ENCODE measurements at places on chromosomes 11 and 22.

GRCh38 chr11:13699870-13700269, 31.4 kb downstream of the FAR1 start:
- no peak for DNase-seq

DNA sequence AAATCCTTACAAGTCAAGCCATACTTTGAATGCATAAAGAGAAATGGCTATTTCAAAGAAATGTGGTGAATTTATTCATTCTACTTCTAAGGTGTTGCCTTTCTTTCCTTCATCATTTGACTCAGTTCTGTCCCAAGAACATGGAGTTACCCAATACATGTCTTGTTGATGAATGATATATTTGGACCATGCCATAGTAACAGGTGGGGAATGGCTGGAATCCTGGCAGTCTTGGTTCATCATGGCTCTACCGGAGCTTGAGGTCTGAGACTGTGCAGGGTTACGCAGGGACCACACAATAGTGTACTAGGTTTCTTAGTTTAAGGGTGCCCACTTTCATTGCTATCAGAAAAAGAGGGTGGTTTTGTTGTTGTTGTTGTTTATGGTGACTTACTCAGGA, 40.3 kb upstream of the MPEG1 start:
- DNase-seq: no peak

DNA sequence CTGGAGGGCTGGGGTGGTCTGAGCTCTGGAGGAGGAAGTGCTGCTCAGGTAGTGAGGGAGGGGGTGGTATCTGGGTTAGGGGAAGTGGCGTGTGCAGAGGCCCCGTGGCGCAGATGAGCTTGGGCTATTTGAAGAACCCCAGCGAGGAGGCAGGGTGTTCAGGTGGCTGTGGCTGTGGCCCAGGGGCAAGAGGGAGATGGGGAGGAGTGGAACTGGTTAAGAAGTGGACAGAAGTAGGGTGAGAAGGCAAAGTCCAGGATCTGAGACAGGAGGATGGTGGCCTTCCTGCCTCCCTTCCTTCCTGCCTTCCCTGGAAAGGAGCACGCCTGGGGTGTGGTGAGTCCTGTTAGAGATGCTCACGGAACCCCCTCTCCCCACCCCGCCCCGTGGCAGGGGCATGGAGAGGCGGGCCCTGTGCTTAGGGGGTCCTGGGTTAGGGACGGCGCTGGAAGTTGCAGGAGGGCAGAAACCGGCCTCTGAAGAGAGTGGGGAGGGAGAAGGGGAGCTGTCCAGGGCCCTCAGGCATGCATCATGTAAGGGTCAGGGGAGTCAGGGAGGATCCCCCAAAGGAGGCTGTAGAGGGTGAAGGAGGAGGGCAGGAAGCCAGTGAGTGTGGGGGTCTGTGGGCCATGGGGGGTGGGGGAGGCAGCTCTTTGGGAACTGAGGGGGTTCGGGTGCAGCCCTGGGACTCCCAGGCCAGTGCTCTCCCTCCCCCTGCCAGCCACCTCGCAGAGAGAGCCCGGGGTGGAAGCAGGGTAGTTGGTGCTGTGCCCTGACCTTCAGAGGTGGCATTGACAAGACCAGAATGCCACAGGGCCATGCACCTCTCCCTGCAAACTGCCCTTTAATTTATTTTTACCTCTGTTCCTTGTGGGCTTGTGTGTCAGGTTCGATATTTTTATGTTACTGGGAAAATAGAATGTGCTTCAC, 63.7 kb upstream of the PARVG start:
- no peak for DNase-seq

- no peak for DNase-seq
Observed at GRCh38 chr11:9823887-9824385, 160.1 kb downstream of the SWAP70 start.

- no peak for DNase-seq
Observed at GRCh38 chr11:117384045-117384444, 56.4 kb downstream of the CEP164 start.

GRCh38 chr11:86571273-86571948, 101.0 kb downstream of the ME3 start:
- DNase-seq: peak; percentile 6

GRCh38 chr11:121670266-121670665, 217.5 kb upstream of the SORL1-AS1 start:
- DNase-seq: no peak

GRCh38 chr11:45182902-45183301, 36.5 kb downstream of the PRDM11 start:
- DNase-seq: no peak

GRCh38 chr11:109996060-109996459, 97.1 kb upstream of the ZC3H12C start:
- DNase-seq: no peak

GRCh38 chr11:70526116-70527045, 128.1 kb downstream of the CTTN start:
- no peak for DNase-seq

GRCh38 chr11:693887-694562, 997 bp downstream of the DEAF1 start:
- DNase-seq: no peak

- DNase-seq: peak; percentile 40
Observed at GRCh38 chr11:8870411-8871170, 40.4 kb upstream of the AKIP1 start.

GRCh38 chr11:121892131-121892681, 223.8 kb downstream of the BLID start:
- DNase-seq: no peak

DNA sequence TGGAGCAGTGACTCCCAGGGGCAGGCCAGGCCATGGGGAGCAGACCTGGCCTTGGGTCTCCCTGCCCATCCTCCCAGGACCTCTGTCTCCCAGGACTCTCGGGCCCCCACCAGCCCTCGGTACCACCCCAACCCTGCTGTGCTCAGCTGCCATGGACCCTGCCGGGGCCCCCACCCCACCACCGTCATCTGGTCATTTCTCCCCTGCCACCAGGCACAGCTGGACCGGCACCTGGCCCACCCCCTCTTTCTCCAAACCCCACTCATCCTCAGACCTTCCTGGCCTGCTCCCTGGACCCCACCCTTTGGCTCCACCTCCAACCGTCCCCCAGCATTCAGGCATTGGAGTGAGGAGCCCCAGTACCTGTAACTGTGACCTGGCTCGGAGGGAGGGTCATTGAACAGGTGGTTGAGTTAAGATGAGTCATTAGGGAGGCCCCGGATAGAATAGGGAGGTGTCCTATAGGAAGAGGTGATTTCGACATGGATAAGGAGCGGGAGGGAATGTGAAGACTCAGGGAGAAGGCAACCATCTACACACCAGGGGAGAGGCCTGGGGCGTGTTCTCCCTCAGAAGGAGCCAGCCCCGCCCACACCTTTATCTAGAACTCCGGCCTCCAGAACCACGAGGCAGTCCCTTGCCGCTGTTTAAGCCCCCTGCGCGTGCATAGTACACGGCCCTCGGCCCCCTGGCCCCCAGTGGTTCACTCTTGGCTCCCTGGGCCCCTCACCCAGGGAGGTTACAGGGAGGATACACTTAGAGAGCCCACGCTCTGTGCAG, 1395.9 kb downstream of the BRD1 start:
- DNase-seq: no peak

DNA sequence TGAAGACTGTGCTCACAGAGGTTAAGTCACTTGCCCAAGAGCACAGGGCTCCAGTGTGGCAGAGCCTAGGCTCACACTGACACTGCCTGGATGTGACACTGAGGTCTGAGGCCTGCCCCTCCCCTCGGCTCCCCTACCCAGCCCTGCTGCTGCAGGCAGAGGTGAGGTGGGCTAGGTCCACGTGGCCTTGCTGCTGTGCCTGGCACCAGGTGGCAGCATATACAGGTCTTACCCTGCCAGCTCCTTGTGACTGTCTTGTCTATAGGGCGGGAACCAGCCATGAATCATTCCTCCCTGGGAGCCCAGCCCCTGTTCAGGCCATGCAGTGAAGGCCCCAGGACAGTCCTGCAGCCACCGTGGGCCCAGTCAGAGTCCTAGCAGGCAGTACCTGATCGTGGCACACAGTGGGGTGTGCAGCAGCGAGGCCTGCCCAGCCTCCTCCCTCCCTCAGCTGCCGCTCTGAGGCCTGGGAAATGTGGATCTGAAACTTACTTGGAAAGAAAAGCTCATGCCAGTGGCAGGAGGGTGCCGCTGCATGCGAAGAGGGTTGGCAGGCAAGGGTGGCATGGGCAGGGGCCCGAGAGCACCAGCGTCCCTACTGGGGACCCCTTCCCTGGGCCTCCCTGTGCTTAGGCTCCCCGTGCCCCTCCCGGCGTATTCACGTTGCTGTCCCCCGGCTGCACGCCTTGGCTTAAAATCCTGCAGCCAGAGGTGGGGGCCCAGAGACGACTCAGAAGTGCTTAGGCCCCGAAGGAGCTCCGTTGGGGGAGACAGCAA, 1.2 kb upstream of the CERK start:
- DNase-seq: peak; percentile 52

DNA sequence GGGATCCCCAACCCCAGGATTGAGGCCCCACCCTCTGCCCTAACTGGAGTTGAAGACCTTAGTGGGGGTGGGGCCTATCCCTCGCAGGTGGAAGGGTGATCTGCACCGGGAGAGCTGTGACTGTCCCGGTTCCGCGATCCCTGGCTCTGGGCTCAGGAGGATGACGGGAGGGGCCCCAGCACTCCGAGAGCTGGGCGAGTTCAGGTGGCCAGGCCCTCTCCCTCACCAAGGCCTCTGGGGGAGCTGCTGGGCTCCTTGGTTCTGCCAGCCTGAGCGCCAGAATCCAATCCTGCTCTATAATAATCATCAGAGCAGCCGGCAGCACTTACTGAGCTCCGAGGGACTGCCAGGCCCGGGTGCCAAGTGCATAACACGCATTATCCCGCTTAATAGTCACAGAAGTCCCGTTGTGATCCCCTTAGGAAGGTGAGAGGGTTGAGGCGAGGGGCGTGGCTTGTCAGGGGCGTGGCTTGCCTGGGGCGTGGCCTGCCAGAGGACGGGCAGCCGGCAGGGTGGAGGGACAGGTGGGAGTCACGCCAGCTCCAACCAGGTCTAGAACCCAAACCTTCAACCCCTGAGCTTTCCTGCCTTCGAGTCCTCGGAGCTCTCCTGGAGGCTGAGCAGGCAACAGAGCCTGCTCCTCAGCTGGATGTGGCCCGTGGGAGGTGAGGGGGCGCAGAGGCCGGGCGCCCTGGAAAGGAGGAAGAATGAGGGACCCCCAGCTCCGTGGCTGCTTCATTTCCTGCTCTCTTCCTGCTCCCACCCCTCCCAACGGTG, 7.3 kb upstream of the SYT7 start:
- DNase-seq: peak; percentile 73

GRCh38 chr11:77470504-77470903, 3.4 kb downstream of the PAK1 start:
- no peak for DNase-seq

GRCh38 chr22:28179392-28179791, 260.3 kb upstream of the PITPNB start:
- DNase-seq: no peak

- no peak for DNase-seq
Observed at GRCh38 chr11:108906329-108906728, 241.5 kb downstream of the DDX10 start.

- no peak for DNase-seq
Observed at GRCh38 chr11:77866336-77866735, 45.4 kb downstream of the AAMDC start.

- DNase-seq: no peak
Observed at GRCh38 chr22:47354668-47355387, 592.4 kb downstream of the TBC1D22A start.

GRCh38 chr11:119460582-119460981, 37.6 kb upstream of the THY1 start:
- DNase-seq: no peak

DNA sequence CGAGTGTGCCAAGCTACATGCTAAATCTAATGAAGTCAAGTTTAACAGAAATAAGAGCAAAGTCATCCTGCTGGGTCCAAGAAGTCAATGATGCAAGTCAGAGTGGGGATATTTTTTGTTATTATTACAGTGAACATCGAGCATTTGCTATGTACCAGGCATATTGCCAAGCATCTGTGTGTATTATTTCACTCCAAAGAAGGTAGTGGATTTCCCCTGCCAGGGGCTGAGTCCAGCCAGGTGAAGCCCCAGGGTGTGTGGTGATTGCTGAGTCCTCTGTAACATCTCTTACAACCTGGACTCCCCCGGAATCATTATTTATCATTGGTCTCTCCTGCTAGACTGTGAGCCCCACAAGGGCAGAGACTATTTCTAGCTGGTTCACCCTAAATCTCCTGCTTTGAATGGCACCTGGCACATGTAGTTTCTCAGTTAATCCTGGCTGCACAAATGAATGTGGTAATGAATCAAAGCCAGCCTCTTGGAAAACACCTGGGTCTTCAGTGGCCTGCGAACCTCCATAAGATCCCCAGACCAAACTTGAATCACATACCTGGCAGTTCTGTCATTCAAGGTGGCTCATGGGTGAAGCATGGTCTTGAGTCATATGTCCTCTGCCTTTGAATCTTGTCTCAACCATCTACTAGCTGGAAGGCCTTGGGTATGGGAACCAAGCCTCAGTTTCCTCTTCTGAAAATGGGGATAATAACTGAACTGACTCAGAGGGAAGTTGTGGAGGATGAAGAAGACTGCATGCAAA, 549.2 kb downstream of the MIAT start:
- DNase-seq: no peak

GRCh38 chr22:49735411-49735900, 92.2 kb downstream of the BRD1 start:
- peak; percentile 12 for DNase-seq

- peak; percentile 76 for DNase-seq
Observed at GRCh38 chr11:62539238-62539925, 7.2 kb downstream of the AHNAK start.

GRCh38 chr11:112298535-112298934, 37.9 kb upstream of the PLET1 start:
- DNase-seq: no peak

GRCh38 chr11:23990346-23991164, 506.3 kb upstream of the LUZP2 start:
- DNase-seq: no peak

GRCh38 chr22:17960695-17961445, 63.5 kb downstream of the MICAL3 start:
- DNase-seq: no peak
